ENCODE measurements at places on chromosomes 4 and X.

DNA sequence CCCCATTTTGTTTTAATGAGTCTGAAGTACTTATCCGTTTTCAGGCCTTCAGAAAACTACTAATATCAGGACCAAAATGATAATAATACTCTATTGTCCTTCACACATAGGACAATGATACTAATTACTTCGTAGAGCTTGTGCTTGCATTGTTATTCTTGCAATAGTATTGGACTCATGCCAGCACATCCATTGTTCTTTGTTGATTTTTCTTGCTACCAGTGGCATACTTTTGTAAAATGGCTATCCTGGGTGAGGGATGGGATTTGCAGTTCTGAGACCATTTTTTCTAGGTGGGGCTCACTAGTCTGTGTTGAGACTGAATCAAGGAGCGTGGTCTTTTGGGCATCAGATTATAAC, 195.3 kb downstream of the MAML3 start:
- DNase-seq: no peak

DNA sequence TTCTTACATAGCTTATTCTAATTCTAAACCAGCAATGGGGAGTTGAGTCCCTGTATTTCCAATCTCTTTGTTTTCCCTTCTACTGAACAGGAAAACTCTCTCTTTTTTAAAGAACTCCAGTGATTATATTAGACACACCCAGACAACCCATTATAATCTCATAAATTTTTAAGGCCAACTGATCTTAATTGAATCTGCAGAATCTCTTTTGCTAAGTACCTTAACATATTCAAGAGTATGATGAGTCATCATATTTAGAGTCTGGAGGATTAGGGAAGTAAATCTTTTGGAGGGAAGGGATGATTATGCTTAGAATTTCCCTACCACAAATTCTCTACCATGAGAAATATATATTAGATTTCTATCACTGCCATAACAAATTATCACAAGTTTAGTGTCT, 705.1 kb downstream of the CENPC start:
- DNase-seq: no peak

GRCh38 chrX:18542905-18543304, 117.5 kb downstream of the CDKL5 start:
- DNase-seq: no peak

- no peak for DNase-seq
These were observed 182.2 kb upstream of the KCNIP4 start for GRCh38 chr4:22130741-22131140.

- no peak for DNase-seq
These were observed 516.3 kb downstream of the ZIC3 start for GRCh38 chrX:138082251-138082650.

- no peak for DNase-seq
These were observed 130.5 kb upstream of the SLITRK2 start for GRCh38 chrX:145687146-145687545.

DNA sequence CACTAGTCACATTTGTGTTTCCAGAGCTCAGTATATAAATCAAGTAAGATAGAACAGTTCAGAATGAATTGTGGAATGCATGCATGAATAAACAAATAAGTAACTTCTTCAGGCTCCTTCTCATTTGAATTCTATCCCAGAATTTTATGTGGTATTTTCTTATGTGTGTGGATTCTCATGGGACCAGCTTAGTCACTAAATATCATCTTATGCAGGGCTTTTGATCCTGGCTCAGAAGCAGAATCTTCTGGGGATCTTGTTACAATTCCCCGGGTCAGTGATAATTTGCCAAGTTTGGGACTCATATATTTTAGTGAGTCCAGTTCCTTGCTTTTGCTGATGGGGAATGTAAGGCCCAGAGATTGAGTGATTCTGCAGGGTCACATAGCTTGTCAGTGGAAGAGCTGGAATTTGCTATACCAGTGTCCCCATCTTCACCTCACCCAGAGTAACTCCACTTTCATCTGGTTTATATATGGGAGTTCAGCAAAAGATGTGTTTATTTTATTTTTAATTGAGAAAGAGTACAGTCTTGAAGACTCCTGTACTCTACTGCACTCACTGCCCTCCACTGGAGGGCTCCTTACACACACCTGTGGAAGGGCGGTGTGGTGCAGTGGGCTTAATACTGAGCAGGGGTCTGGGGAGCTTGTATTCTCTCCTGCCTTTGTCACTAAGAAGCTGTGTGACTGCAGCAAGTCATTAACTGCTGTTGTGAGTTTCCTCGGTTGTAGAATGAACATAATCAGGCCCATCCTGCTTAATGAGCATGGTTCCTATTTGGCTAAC, 198.2 kb upstream of the CXorf66 start:
- DNase-seq: no peak

- no peak for DNase-seq
These were observed 2.7 kb downstream of the LIMCH1 start for GRCh38 chr4:41540687-41541086.

DNA sequence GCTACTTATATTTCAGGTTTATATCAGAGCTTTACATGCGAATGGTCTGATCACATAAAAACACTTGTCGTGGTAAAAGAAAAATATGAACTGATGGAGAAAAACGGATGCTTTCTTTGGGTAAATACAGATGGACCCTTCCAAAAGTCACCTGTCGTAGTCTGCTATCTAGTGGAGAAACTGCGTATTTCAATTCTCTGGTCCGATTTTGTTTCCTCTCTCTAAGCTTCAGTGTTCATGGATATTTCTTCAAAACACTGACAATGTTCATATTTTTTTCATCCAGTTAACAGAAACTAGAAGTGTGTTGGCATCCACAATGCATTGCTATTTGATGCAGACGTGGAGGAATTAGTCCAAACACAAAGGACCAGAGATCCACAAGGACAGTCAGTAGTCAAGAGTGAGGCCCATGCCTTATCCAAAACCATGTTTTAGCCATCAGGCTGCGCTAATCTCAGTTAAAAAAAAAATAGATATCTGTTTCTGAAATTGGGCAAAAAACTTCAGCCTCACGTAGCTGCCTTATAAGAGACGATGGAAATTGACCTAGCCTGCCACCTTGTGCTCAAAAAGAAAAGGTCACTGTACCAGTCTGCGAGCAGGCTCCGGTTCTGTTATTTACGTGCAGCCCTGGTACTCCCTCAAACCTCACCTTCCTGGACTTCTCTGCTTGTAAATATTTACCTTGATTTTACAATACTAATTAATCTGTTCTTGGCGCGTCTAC, 16.0 kb downstream of the MEPE start:
- no peak for DNase-seq

DNA sequence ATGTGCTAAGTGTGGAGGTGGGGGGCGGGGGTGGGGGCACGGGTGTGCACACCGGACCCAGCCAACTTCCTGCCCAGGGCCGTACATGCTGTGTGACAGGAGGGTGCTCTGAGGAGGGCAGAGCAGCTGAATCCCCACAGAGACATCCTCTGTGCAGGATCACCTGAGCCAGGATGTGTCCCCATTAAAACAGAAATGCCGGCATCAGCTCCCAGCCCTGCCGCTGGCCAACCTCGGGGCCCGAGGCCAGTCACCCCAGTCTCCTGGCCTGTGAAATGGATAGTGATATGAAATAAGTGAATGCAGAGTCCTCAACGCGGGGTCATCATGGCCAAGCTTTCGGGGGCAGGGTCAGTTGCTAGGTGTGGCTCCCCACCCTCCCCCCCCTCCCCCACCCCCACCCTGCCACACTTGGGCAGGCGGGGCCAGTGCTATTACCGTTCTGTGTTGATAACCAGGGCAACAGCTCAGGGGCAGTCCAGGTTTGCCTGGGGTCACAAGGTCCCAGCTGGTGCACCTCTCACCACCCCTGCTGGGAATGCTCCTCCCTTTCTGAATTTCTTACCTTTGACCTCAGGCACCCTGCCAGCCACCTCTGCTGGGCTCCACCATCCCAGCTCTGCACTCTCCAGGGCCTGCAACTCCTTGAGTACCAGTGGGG, 227.2 kb upstream of the PSAPL1 start:
- DNase-seq: no peak

GRCh38 chrX:30895370-30895769, 6.3 kb upstream of the TAB3 start:
- DNase-seq: no peak

- DNase-seq: no peak
These were observed 85.4 kb downstream of the DCHS2 start for GRCh38 chr4:154406018-154406795.

- no peak for DNase-seq
These were observed 79.1 kb downstream of the SHROOM3 start for GRCh38 chr4:76514087-76514486.

All from stimulated activated CD8-positive, alpha-beta memory T cell treated with anti-CD3 and anti-CD28 coated beads, Interleukin-4, amount 100 ng/mL, for 4 hours (primary cell).